ENCODE measurements at places on chromosomes 7 and 10.

GRCh38 chr7:36057323-36057722, 95.7 kb upstream of the EEPD1 start:
- peak; percentile 23 for DNase-seq

GRCh38 chr10:91590904-91591796, 41.7 kb downstream of the PPP1R3C start:
- DNase-seq: no peak

GRCh38 chr7:128703609-128704241, 31.6 kb downstream of the GARIN1A start:
- no peak for DNase-seq

- DNase-seq: no peak
Measured at GRCh38 chr7:110929480-110930249, 161.3 kb upstream of the LRRN3 start.

GRCh38 chr10:114221235-114221634, 17.8 kb upstream of the VWA2 start:
- no peak for DNase-seq

- no peak for DNase-seq
Measured at GRCh38 chr7:134702366-134703240, 56.0 kb downstream of the BPGM start.

DNA sequence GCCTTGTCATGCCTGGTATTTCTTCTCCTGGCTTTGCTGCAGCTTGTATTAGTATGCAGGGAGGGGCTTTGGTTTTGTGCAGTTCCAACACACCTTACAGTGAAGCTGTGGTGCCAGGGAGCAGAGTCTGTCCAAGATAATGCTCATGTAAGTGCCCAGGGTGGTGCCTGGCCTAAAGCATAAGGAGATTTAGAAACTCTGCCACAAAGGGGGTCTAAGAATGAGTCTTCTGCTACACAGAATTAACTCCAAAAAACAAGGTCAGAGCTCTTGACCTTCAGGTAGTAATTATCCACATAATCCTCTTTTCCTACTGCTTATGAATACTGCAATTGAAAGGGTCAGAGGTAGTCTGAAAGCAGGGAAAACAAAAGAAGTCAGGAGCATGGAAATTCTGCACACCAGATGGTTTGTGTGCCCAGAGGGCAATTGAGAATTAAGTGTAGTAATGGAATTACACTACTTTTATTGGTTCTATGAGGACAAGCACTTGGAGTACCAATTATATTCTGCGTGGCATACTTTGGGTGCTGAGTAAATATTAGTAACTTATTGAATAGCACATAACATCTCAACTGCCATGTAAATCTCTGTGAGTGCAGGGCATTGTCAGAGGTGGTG, 121.5 kb downstream of the KAT6B start:
- DNase-seq: no peak

GRCh38 chr7:117110480-117111315, 157.4 kb downstream of the ST7 start:
- DNase-seq: peak; percentile 22

DNA sequence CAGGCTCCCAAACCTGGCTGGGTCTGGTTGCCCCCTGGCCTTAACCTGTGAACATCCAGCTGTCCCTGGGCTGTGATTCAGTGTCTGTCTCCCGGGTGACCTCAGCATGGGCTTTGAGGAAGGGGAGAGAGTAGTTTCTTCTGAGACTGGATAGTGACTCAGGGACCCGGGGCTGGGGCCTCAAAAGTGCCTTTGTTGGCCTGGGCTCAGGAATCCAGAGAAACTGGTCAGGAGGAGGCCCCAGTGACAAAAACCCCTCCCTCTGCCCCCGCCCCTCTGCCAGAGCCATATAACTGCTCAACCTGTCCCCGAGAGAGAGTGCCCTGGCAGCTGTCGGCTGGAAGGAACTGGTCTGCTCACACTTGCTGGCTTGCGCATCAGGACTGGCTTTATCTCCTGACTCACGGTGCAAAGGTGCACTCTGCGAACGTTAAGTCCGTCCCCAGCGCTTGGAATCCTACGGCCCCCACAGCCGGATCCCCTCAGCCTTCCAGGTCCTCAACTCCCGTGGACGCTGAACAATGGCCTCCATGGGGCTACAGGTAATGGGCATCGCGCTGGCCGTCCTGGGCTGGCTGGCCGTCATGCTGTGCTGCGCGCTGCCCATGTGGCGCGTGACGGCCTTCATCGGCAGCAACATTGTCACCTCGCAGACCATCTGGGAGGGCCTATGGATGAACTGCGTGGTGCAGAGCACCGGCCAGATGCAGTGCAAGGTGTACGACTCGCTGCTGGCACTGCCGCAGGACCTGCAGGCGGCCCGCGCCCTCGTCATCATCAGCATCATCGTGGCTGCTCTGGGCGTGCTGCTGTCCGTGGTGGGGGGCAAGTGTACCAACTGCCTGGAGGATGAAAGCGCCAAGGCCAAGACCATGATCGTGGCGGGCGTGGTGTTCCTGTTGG, at the start of gene CLDN4:
TSS of gene CLDN4 (plus strand) at position 316 of the 903 bp plus-strand sequence. CDS start at position 522, 206 bp downstream.
- DNase-seq: no peak

GRCh38 chr7:37901236-37901827, 15.3 kb downstream of the SFRP4 start:
- DNase-seq: peak; percentile 5

DNA sequence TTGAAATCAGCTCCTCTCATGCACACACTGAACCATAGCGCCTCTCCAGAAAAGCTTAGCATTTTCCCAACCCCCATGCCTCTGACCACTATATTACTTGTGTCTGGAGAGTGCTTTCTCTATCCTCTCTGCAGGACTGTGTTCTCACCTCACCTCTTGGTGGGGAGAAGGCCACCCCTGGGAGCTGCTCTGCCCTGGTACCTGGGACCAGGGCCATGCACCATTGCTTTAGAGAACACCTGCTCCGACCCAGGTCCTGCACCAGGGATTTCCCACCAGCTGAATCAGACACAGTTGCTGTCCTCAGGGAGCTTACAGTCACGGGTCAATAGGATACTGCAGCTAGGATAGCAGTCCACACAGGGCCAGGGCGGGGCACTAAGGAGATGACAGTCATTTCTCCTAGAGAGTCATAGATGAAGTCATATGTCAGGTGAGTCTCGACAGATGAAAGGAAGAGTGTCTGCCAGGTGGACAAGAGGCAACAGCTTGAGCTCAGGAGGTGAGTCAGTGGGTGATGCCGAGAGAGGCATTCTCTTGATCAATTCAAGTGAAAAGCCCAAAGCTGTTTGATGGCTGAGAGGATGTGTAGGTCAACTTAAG, 619 bp upstream of the LMTK2 start:
- no peak for DNase-seq

- DNase-seq: peak; percentile 24
Measured at GRCh38 chr7:17939211-17939605, 1.1 kb downstream of the SNX13 start.

- DNase-seq: no peak
Measured at GRCh38 chr7:27994639-27995038, 186.0 kb downstream of the JAZF1 start.

GRCh38 chr10:76179806-76180205, 748.4 kb downstream of the LRMDA start:
- no peak for DNase-seq

DNA sequence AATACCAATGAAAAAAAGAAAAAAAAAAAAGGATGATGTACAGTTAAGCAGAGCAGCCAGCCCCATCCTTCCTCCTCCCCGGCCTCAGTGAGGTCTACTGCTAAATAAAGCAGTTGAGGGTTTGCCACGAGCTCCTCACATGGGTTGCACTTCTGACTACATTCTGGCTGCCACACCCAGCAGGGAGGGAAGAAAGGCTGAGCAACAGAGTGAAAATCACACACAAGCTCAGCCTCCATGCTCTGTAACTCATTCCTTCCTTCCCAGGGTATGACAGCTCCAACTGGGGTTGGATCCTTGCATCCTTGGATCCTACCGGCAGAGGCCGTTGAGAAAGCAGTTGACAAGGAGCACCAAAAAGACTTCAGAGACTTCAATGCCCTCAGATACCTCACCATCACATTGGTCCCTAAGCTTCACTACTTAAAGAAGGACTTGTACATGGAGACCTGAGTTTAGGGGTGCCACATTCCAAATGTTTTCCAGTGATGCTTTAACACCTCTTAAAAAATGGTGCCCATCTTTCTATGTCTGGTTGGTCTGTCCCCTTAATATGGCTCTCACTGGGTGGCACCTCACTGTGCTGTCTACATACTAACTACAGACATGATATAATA, 52.9 kb upstream of the PIK3CG start:
- DNase-seq: no peak

DNA sequence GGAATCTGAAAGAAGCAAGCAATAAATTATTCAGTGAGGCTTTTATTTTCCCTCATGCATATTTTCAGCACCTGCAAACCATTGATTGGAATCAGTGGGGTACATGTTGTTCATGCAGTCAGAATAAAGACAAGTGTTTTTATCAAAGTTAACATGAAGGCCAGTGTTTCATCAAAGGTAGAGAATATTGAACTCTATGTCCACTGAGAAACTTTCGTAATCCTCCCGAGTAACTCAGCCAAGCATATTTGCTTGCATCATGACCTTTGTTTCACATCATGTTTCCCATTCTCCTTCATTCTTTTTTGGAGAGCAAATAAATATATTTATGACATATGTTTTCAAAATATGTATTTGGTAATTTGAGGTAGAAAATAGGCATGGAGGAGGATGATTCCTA, 663.1 kb downstream of the SH2D4B start:
- no peak for DNase-seq

- no peak for DNase-seq
Measured at GRCh38 chr10:106655165-106655564, 509.3 kb downstream of the SORCS1 start.

- no peak for DNase-seq
Measured at GRCh38 chr10:48939790-48940325, at the start of gene LRRC18. Gene LRRC18, minus strand, starts transcription at chr10:48939840. Its CDS starts 25,685 bp downstream, at chr10:48914155.

DNA sequence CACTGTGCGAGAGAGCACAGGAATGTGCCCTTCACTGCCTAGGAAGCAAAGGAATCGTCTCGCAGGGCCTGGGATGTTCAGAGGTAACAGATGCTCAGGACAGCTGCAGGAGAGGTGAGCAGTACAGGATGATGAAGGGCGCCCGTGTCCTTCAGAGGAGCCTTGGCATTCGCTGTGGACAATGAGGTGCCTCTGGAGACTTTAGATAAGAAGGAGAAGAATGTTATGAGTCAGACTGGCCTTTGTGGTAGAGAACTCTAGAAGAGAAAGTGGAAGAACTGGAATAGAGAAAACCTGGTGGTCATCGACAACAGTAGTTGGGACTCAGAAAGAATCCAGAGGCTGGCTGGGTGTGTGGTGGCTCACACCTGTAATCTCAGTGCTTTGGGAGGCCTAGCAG, 64.4 kb upstream of the LEP start:
- DNase-seq: no peak

DNA sequence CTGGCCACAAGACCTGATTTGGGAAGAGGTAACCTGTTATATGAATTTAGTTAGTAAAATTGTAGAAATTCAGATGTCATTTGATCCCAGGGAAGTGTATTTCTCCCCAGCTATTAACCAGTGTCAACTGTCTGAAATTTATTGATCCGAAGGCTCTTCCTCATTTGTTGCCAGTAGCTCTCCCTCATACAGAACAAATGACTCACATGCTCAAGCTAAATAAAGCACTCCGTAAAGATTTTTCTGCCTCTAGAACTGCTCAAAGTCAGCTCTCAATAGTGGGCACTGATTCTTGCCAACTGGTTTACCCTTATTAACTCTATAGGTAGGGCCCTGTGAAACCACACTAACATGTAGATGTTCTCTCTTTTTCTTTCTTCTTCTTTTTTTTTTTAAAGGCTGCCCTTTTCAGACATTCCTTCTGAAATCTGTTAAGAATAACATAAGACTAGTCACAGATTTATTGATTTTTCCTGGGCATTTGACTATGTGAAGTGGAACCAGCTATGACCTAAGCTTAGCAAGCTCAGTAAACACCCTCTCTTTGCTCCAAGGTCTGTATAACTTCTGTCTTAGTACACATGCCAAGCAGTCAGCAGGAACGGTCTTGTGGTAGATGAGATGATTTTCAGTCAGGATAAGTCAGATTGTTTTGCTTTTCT, 21.8 kb downstream of the RPA3 start:
- no peak for DNase-seq

DNA sequence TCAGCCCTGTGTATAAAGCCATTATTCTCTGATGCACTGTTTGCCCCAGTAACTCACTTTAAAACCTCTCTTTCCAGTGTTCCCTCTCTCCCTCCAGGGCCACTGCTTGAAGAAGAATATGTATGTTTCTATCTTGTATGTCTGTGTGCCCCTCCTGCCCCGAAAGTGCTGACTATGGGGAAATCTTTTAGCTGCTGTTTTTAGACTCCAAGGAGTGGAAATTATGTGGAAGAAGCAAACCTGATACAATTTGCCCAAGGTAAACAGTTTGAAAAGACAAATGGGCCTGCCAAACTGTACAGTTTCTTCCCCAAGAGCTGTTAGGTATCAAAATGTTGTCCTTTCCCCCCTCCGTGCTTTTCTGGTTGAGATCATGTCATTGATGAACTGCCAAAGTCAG, 3.4 kb downstream of the ADRA2A start:
- DNase-seq: no peak

DNA sequence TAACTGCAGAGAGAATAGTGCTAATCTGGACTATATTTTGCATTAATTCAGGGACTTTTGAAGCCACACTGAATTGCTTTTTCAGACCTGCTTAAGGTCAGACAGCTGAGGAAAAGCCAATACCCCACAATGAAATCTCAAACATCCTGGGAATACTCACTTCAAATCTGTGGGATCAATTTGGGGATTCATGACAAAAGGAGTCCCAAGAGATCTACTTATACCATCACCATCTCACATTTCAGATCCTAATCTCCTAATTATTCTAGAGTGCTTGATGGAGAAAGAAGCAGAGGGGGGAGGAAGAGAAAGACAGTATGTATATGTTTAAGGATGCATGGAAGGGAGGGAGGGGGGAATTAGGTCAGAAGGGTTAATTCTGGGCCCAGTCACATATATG, 202.2 kb downstream of the CACNA2D1 start:
- DNase-seq: no peak

GRCh38 chr10:56181607-56182006, 179.5 kb downstream of the ZWINT start:
- DNase-seq: no peak

DNA sequence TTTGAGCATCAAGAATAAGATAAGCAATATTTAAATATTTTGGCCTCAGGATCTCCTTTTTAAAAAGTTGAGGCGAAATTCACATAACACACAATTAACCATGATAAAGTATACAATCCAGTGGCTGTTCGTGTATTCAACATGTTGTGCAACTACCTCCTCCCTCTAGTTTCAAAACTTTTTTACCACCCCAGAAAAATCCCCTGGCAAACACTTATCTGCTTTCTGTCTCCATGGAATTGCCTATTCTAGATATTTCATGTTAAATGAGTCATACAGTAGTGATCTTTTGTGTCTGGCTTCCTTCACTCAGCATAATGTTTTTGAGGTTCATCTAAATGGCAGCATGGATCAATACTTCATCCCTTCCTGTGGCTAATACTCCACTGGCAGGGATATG, 31.8 kb upstream of the IL15RA start:
- no peak for DNase-seq

GRCh38 chr7:142793156-142793555, 22.4 kb downstream of the PRSS2 start:
- no peak for DNase-seq

GRCh38 chr10:43137717-43138020, 576 bp upstream of the CSGALNACT2 start:
- DNase-seq: peak; percentile 50

Data from germinal center (tissue), 1 donor.